GM10248 (cell line): ENCODE measurements at places on chromosomes 6 and 20.
A peak's percentile ranks its signal among the peaks of the same experiment; 100 is the strongest.

DNA sequence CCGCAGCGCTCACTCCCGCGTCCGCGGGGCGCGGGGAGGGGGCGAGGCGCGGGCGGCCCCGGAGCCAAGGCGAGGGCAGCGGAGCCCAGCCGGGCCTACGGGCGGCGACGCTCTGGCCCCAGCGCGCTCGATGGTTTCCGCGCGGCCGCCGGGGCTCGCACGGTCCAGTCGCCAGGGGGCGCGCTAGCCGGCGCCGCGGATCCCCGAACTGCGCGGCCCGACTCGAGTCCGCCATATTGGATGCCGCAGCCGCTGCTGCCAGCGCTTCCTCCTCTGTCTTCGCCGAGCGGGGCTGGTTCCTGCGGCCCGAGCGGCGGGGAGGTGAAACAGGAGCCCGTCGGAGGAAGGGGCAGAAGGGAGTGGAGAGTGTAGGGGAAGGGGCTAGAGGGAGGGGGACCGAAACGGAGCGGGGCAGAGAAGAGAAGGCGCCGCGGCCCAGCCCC, at the start of gene SCAF8:
SCAF8 (plus strand) TSS at position 234 of the 443 bp plus-strand sequence. CDS start 485 bp downstream, outside the sequence.
- peak; percentile 90 for DNase-seq

GRCh38 chr6:28413681-28414080, 14.1 kb upstream of the ZSCAN12 start:
- no peak for DNase-seq

GRCh38 chr6:125392682-125393081, 90.9 kb upstream of the HDDC2 start:
- peak; percentile 13 for DNase-seq

GRCh38 chr6:130054725-130055124, 36.3 kb downstream of the L3MBTL3 start:
- DNase-seq = no peak

DNA sequence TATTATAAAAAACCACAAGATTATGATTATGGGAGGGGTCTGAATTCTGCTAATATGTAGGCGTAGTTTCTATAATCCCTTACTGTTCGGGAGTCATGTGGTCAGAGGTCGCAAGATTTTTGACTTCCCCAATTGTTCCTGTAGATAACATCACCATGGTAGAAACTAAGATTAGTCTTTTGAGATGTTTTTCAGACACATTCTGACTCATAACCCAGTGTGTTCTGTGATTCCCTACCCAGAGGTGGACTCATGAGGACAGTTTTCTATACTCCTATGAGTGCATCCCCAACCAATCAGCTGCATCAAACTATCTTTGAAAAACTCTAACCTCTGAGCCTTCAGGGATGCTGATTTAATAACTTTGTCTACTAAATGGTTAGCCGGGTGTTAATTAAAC, 175.5 kb downstream of the RFPL4B start:
- DNase-seq = no peak

- DNase-seq = no peak
Measured at GRCh38 chr6:16420337-16420714, 181.9 kb downstream of the GMPR start.

DNA sequence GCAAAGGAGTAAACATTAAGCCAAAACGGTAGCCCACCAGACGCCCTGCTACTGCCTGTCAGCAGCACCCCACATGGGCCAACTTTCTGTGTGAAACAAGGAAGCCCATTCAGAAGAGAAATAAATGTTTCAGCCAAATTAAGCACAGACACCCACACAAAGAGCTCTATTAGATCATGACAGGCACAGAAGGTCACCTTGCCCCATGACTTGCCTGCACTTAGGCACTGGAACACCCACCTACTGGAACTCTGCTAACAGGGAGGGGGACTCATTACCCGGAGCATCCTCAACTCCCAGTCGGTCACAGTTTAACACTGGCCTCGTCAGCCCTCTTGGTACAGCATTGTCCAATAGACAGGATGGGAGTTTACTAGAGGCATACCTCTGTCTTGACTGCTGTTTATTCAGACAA, 31.8 kb downstream of the GFOD1 start:
- DNase-seq = no peak
